ENCODE measurements at places on chromosomes 5 and 9.

DNA sequence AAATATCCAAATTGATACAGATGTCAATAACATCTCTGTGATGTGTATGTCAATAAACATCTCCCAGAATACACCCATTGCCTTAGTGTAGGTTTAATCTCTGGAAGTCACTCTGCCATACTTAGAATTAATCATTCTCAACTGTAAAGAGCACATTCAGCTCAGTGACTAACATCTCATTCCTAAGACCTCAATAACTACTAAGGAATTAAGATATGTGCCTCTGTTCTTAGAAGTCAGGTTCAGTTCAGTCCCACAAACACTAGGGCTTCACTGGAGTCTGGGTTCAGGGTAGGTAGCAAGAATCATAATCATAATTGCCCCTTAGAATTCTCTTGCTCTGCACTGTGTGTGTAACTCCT lies 31.7 kb downstream of the UGCG start:
- DNase-seq: no peak

DNA sequence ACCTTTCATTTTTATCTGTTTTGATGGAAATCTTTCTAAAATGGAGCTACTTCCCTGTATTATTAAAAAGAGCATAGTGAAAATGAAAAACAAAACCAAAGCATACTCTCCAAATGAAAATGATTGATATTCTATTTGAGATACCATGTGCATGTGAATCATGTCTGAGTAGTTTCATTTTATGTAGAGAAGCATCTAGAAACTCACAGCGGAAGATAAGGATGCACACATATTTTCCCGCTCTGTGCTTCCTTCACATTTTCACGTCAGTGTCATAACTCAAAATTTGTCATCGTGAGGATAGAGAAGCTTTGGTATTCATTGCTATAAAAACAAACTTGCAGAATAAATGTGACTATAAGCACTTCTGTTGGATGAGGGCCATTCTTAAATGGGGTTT lies 34.0 kb upstream of the CLINT1 start:
- DNase-seq: no peak

GRCh38 chr9:112858625-112859147 lies 32.0 kb downstream of the SLC46A2 start:
- DNase-seq: no peak

GRCh38 chr9:89794918-89795317 lies 190.1 kb downstream of the GADD45G start:
- peak; percentile 52 for DNase-seq

DNA sequence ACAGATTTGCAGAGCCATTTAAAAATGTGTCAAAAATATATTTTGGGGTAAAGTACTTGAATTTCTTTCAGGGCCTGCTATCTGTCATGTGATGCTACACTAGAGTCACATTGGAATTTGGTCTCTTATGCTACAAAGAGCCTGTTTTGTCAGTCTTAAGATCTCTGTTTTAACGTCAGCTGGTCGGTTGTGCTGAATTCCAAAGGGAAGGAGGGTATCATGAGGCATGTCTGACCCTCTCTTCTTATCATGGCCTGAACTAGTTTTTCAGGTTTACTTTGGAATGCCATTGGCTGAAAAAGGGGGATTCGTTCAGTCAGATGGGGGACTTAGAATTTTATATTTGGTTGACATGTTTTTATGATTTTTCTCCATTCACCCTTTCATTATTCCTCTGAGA lies 290.6 kb downstream of the CD180 start:
- no peak for DNase-seq

DNA sequence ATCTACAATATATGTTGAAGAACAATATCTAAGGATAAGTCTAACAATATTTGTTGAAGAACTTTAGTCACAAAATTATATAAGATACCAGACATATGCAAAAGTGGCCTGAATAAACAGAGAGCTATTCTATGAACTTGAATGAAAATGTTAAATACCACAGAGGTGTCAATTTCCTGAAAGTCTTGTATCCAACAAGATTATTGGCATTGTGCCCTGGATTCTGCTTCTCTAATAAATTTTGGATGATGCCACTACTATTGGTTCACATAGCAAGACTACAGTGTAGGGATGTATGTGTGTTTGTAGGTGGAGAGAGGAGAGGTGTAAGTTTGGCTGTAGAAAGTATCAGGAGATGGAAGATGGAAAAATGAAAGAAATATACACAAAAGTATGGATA lies 731.8 kb upstream of the RGMB start:
- DNase-seq: no peak

DNA sequence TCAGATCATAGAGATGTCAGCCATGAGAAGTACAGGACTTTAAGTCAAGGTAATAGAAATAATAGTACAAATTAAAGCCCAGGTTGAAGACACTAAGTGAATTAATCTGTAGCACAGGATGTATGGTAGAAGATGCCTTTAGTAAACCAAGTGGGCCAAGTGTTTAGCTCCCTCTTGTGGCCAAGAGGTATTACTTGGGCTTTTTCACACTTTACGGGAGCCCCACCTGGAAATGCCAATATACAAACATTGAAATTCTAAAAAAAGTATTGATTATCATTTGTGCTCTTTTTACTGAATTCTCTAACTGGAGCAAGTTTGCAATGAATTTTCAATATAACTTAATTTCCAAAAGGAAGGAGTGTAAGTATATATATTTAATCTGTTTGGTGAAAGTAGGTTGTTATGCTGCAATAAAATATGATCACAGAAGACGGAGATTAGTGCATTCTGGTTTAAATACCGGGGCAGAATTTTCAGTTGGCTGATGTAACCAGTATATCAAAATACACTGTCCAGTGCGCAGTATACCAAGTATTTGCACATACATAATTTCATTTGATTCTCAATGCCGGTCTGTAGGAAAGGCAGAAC lies 84.7 kb downstream of the PARP8 start:
- DNase-seq: no peak
